ENCODE measurements at places on chromosomes 7 and 10.

DNA sequence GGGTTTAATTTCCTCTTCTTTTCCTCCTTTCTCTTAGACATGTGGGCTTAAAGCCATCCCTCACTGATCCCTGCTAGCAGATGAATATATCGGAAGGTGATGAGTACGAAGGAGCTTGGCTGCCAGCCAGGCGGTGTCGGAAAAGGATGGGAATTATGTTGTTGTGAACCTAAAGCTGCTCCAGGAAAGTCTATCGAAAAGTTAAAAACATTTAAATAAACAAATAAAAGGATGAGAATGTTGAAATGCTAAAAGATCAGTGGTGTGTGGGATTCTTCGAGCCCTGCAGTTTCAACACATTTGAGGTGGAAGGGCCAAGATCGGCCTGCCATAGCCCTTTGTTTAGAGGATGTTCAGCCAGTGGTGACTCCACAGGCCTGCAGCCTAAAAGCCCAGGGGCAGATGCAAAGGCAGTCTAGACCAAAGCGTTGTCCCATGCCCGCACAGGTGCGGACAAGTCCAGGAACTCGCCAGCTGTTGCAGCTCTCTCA, 107.9 kb downstream of the JCAD start:
- DNase-seq: no peak

- DNase-seq: no peak
Observed at GRCh38 chr7:100546129-100546925, 7.3 kb downstream of the AGFG2 start.

- DNase-seq: no peak
Observed at GRCh38 chr7:7214398-7215347, 32.3 kb downstream of the C1GALT1 start.

GRCh38 chr10:119336599-119336998, 129.2 kb downstream of the GRK5 start:
- DNase-seq: no peak

GRCh38 chr7:133947458-133948254, 179.5 kb upstream of the LRGUK start:
- no peak for DNase-seq

DNA sequence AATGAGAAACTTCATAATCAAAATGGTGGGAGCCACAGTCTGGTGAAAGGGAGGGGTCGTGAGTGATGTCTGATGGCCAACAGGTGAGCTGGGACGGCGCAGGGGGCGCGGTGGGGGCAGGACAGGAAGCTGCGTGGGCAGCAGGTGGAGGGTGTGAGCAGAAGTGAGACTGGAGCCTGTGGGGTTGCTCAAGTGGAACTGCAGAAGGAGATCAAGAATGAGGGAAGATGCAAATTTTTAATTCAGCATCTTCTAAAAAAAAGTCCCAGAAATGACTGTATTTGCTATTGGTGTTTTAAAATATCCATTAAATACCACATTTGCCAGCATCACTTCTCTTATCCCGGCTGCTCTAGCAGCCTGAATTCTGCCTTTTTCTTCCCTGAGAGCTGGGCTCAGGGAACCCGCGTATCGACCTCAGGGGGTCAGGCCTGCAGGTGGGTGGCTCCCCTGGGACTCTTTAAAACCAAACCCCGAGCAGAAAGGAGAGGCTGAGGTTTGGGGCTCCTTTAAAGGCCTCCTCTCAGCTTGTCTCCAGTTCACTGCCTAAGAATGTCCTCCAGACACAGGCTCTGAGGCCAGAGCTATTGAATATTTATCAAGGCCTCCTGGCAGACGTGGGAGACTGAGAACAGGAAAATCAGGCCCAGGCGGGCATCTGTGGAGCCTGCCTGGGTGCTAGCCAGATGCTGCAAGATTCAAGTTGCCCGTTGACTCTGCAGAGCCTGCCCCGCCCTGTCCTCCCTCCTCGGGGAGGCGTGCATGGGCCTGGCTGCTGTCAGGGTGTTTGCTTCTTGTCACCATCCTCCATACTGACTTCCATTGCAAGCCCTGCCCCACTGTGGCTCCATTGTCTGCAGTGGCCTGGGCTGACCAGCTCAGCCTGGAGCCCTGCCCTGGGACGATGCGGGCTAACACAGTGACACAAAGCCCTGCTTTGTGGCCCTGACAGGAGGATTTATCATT, 53.9 kb downstream of the SYPL1 start:
- no peak for DNase-seq

DNA sequence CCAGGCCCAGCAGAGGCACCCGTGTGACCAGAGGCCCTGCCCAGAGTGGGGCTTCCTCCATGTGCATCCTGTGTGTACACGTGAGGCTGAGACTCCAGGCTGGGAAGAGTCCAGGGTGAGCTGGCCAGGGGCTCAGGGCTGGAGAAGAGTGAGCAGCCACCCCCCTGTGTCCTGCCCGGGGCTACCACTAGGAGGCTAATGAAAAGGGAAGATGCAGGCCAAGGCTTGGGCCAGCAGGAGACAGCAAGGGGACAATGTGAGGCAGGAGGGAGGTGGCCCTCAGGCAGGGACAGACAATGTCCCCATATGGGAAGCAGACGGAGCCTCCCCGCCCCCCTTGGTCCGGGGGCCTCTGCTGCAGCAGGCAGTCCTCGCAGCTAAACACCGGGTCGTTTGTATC, 102.0 kb downstream of the HIF1AN start:
- DNase-seq: no peak

- no peak for DNase-seq
Observed at GRCh38 chr7:96526496-96526895, 183.2 kb downstream of the SEM1 start.

Measured in stimulated activated CD8-positive, alpha-beta memory T cell treated with anti-CD3 and anti-CD28 coated beads, Interleukin-7, amount 100 ng/mL, for 24 hours (primary cell).